ENCODE measurements at places on chromosomes 3 and 15. TPM values are rescaled to one million over a fixed set of nuclear protein-coding genes. Genes with fewer than 3 reads are reported as not detected.

Gene KIF7
- 5.3 TPM for total RNA-seq

Gene WNT7A
- total RNA-seq: 1.7 TPM

Gene CCNB2
- total RNA-seq: 7.9 TPM

Gene PAQR5
- 0.87 TPM for total RNA-seq

Gene SNX4
- total RNA-seq: 40.4 TPM

Gene SERPINI2
- 0.32 TPM for total RNA-seq

Gene DNAJB11
- total RNA-seq: 84.3 TPM

Gene IGSF10
- total RNA-seq: 0.84 TPM

Gene SHF
- total RNA-seq: 4.6 TPM

Gene SOX14
- not detected for total RNA-seq

Gene UBA5
- 34.5 TPM for total RNA-seq

Gene SSUH2
- total RNA-seq: not detected

Gene GOLGA8O
- total RNA-seq: 1.2 TPM

Gene NT5DC2
- 178 TPM for total RNA-seq

Gene LMAN1L
- total RNA-seq: 0.32 TPM

Gene SLC7A14
- total RNA-seq: 0.23 TPM

Gene MKRN3
- total RNA-seq: not detected

Gene MNS1
- 0.86 TPM for total RNA-seq

Gene CP
- total RNA-seq: 0.48 TPM

Gene CELSR3
- 8.6 TPM for total RNA-seq

Gene CCDC39
- not detected for total RNA-seq

Gene ACTC1
- 860 TPM for total RNA-seq

Gene GOLGA6L26
- not detected for total RNA-seq

Gene LRTM1
- not detected for total RNA-seq

Gene FMN1
- total RNA-seq: 5.3 TPM

Gene TNIK
- total RNA-seq: 68.6 TPM

Gene RLBP1
- total RNA-seq: not detected

Gene MYLK
- total RNA-seq: 53.6 TPM

Gene ITIH3
- 0.36 TPM for total RNA-seq

Gene GP9
- not detected for total RNA-seq

Gene STRIT1
- not detected for total RNA-seq

Gene MON1A
- 12.4 TPM for total RNA-seq

Measured in astrocyte (in vitro differentiated cells and primary cell).